Breast epithelium (tissue), 4 donors: ENCODE measurements at places on chromosomes 4 and X.

DNA sequence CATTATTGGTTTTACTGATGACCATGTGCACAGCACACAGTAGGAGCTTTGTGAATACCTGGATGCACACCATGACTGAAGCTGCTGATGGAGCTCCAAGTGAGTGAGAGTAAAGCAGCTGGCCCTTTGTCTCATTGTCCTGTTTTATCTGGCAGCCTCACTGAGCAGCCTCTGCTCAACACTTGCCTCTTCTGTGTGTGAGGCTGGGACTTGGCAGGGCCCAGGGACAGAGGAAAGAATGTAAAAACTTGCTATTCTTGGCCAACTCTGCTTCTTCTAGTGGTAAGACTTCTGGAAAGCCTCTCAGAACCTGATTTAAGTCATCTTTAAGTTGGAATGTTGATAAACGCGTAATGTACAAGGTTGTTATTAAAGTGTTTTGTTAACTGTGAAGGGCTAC, 61.4 kb downstream of the BEX1 start:
- DNase-seq, result no peak

- DNase-seq, result no peak
Measured at GRCh38 chrX:21151051-21151450, 223.2 kb upstream of the CNKSR2 start.

- no peak for DNase-seq
Measured at GRCh38 chr4:5558502-5558901, 149.9 kb downstream of the EVC2 start.

- DNase-seq, result no peak
Measured at GRCh38 chrX:118593407-118593806, 97.8 kb downstream of the DOCK11 start.

- no peak for DNase-seq
Measured at GRCh38 chrX:134148172-134148692, 88.8 kb upstream of the CCDC160 start.

- DNase-seq, result no peak
Measured at GRCh38 chr4:85805891-85806290, 330.9 kb downstream of the ARHGAP24 start.

DNA sequence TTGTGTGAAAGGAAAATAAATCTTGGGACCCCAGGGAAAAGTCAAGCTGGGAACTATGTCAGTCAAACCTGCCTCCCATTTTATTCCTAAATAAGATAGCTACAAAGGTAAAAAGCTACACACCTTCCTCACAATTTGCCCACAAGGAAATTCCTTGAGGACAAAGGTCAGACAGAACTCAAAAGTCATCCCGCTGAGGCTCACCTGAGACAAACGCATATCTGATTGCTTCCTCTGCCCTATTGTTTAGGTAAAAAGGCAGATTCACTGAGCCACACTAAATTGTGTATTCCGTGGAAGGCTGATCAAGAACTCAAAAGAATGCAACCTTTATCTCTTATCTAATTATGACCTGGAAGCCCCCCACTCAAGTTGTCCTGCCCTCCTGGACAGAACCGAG, 58.7 kb upstream of the MAML3 start:
- no peak for DNase-seq

GRCh38 chrX:47854474-47854873, 17.8 kb downstream of the ZNF81 start:
- DNase-seq, result no peak

- DNase-seq, result no peak
Measured at GRCh38 chr4:39067451-39067850, 5.4 kb downstream of the KLHL5 start.

DNA sequence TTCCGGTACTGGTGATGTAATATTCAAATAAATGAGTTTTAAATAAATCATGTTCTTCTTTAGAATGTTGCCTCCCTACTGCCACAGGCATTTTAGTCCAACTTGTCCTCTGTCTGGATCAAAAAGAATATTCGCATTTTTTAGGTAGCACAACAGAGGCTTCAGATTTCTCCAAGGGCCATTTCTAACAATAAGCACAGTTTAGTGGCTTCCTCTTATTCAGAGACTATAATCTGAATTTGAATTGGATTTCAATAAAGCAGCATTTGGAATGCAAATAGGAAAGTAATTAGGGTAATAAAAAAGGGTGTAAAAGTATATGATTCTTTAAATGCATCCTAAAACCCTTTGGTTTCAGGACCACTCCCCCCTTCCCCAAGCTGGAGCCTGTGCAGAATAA, 167.9 kb upstream of the GLRA2 start:
- DNase-seq, result no peak

DNA sequence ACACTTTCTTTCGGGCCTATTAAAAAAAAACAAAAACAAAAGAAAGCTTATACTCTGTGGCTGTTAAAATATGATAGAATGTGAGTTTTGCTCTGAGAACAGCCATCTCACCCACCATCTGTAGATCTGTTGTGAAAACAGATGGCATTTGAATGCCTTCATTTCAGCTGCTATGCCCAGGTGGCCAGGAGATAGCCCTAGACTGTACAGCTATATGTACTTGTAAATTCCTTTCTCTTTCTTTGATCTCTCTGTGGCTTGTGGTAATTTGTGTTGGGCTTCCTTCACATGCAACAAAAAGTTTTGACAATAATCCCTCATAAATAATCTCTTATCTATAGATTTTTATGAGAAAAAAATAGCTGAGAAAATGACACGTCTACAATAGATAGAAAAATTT, 38.1 kb downstream of the PNPLA4 start:
- DNase-seq, result no peak

GRCh38 chr4:140137671-140138070, 16.3 kb downstream of the MAML3 start:
- no peak for DNase-seq
